ENCODE measurements at places on chromosomes 5 and 9.

DNA sequence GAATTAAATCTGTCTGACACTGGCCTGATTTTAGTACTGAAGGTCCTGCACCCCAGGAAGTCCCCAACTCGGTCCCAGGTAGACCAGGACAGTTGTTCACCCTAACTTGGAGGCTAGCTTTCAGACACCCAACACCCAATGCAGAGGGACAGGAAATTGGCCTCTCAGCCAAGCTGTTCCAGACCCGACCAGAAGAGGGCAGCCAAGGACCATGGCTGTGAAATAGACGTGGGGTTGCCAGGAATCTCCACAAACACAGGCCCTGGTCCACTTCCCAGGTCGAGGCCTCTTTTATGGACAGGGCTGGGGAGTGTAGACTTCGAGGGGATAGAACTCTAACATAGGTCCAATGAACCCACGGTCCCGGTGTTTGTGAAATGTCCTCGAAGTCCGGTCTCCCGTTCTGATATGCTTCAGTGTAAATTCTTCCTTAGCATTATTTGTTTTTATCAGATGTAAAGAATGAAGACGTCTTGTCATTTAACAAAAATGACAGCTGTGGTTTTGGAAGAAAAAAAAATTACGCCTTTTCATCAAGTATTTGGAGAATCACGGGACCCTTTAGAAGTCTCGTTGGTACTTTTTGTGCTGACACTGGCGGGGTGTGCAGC is 260.3 kb upstream of the ADAMTS16 start:
- peak; percentile 55 for DNase-seq

DNA sequence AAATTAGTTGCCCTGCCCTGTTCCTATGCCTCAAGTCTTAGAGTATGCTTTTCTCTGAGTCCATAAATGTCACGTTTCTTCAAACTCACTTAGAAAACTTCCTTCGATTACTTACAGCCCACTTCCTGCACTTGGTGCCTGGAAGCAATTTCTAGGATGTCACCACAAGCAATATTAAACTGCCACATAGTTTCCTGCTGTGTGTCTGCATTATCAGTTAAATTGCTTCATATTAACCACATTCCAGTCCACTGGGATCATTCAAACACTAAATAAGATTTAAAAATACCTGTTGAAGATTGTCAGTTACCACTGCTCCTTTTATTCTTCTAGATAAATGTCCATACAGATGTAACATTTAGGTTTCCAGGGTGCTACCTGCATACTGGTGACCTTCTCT is 4.1 kb downstream of the DENND1A start:
- DNase-seq: no peak

GRCh38 chr5:138148811-138149210 is 9.6 kb upstream of the NME5 start:
- DNase-seq: peak; percentile 80

GRCh38 chr5:172943283-172943841 is 15.9 kb upstream of the RPL26L1 start:
- DNase-seq: peak; percentile 99

DNA sequence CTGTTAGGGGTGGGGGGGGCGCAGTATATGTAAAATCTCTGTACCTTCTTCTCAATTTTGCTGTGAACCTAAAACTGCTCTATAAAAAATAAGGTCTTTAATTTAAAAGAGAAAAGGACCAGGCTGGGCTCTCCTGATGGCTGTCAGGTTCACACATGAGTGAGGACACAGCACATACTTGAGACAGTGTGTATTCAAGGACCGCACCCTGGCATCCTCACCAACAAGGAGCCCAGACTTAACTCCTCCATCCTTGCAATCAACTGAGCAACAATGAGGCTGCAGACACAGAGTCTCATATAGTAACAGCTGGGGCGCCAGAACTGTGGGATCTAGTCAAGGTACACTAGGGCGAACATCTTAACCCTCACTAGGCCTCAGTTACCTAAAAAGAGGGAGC is 9.8 kb downstream of the TNIP1 start:
- no peak for DNase-seq

GRCh38 chr5:127417528-127417927 is 99.9 kb upstream of the PRRC1 start:
- no peak for DNase-seq

GRCh38 chr5:131148835-131149234 is 16.2 kb downstream of the HINT1 start:
- no peak for DNase-seq

GRCh38 chr9:95876595-95876994 is 1.1 kb downstream of the ERCC6L2 start:
- DNase-seq: no peak

- DNase-seq: no peak
Measured at GRCh38 chr9:20070336-20070735, 281.5 kb upstream of the SLC24A2 start.

GRCh38 chr5:10536931-10537579 is 26.8 kb upstream of the ANKRD33B start:
- DNase-seq: no peak

DNA sequence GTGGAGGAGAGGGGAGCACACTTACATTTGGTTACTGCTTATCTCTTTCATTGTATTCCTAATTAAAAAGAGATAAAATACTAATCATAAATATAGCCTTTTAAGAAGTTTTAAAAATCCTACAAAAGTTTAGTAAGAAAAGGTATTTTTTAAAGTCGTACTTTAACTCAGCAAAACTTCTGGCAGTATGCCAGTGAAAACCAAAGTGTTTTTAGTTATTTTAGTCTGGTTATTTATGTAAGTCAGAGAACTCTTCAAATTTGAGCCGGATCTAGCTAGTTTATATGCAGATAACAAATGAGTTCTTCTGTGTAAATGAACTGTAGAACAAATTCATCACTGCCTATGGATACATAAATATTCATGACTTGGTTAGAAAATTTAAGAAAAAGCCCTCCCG is 36.5 kb upstream of the ANKDD1B start:
- DNase-seq: no peak

DNA sequence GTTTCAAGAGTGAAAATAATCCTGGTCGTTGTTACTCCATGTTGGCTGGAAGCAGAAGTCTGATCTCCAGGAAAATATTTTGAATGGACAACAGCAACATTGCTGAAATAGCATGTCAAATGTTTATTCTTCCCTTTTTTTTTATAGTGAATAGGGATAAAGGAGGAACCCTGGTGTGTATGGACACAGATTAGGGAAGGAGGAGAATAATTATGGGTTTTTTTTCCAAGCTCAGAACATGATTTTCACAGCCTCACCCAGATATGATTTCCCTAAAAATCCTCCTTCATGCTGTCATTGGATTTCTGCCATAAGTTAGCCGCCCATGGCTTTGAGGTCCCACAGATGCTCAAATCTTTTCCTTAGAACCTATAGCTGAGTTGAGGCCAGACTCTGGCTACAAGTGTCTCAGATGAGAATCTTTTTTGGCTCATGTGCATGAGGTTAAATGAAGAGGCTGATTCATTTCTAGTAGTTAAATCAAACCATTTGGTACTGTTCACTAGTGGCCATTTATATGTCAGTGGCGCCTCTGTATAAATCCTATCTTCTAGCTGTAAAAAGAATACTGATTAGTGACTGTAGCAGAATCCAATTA is 65.5 kb upstream of the LIFR start:
- DNase-seq: no peak

Data from kidney capillary endothelial cell (primary cell).